Testis (tissue), 5 donors: ENCODE measurements at places on chromosomes 12 and 14. TPM values are rescaled to one million over a fixed set of nuclear protein-coding genes. Genes with fewer than 3 reads are reported as not detected.

The FBLN5 gene
- 110 TPM for total RNA-seq

The HOXC4 gene
- total RNA-seq, result 3.1 TPM

The PAPLN gene
- 24.5 TPM for total RNA-seq

The ITFG2 gene
- total RNA-seq, result 54.1 TPM

The BRAP gene
- 71.4 TPM for total RNA-seq

The RNASE1 gene
- 2,192 TPM for total RNA-seq

The LGR5 gene
- total RNA-seq, result 0.39 TPM

The RERGL gene
- 0.50 TPM for total RNA-seq

The ADAM20 gene
- total RNA-seq, result 4.0 TPM

The DDX24 gene
- total RNA-seq, result 485 TPM

The TCL1B gene
- 5.6 TPM for total RNA-seq

DNA sequence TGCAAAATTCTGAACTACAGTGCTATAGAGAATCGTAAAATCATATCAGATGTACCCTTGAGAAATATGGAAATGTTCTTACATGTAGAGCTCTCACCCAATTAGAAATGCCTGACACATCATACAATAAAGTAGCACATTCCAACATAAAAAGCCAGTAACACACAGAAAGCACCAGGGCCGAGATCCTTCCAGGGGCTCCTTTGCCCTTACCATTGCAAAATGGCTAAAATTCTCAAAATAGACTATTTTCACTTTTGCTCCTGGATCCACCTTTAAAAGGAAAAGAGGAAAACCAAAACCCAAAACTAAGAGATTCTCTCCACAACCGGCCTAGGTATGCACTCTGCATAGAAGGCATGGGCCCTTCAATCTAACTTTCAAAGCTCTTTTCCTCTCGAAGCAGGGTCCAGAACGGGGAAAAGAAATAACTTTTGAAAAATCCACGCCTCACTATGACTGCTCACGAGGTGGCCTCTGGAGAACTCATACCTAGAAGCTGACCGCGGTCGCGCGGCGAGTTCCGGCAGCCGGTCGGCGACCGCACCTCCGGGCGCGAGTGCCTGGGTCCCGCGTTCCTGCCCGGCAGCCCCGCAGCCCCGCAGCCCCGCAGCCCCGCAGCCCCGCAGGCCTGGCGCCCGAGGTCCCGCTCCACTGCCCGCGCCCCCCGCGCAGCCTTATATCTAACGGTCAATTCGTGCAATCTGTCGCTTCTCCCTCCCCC is 2.7 kb downstream of the OTX2 start:
- H3K27ac ChIP-seq, result no peak overlapping the region
- peaks cover 4% of the 10 kb centered on the region for H3K4me1 ChIP-seq
- H3K36me3 ChIP-seq, result no peaks in the 10 kb centered on the region
- no peak overlapping the region for H3K4me3 ChIP-seq
- DNase-seq, result no peak
- no peaks in the 10 kb centered on the region for H3K27me3 ChIP-seq

GRCh38 chr12:124740691-124741137 is 123.0 kb downstream of the SCARB1 start:
- no peaks in the 10 kb centered on the region for H3K27me3 ChIP-seq
- H3K4me1 ChIP-seq, result peaks cover 35% of the 10 kb centered on the region

GRCh38 chr14:42944284-42944683 is 1337.6 kb downstream of the LRFN5 start:
- no peaks in the 10 kb centered on the region for H3K27me3 ChIP-seq
- H3K4me3 ChIP-seq, result no peak overlapping the region
- H3K4me1 ChIP-seq, result no peaks in the 10 kb centered on the region
- no peaks in the 10 kb centered on the region for H3K36me3 ChIP-seq
- DNase-seq, result no peak

GRCh38 chr12:70609739-70610491 is 27.3 kb downstream of the PTPRB start:
- no peaks in the 10 kb centered on the region for H3K27me3 ChIP-seq
- DNase-seq, result peak; percentile 17
- no peak overlapping the region for H3K27ac ChIP-seq
- no peaks in the 10 kb centered on the region for H3K4me1 ChIP-seq

DNA sequence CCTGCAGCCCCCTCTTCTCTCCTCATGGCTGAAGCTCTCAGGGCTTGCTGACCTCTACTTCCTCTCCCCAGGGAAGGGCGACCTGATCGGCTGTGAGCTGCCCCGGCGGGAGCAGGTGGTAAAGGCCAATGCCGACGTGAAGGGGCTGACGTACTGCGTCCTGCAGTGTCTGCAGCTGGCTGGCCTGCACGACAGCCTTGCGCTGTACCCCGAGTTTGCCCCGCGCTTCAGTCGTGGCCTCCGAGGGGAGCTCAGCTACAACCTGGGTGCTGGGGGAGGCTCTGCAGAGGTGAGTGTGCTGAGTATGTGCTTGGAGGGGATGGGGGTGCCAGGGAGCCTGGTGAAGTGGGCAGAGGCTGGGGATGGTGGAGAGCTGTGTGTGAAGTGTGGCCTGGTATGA is 13.7 kb downstream of the MCRS1 start:
- H3K36me3 ChIP-seq, result no peaks in the 10 kb centered on the region
- H3K4me1 ChIP-seq, result no peaks in the 10 kb centered on the region
- H3K27me3 ChIP-seq, result no peaks in the 10 kb centered on the region
- DNase-seq, result no peak
- no peak overlapping the region for H3K27ac ChIP-seq

- no peaks in the 10 kb centered on the region for H3K36me3 ChIP-seq
- no peak for DNase-seq
- H3K27me3 ChIP-seq, result no peaks in the 10 kb centered on the region
- no peak overlapping the region for H3K27ac ChIP-seq
- H3K4me1 ChIP-seq, result no peaks in the 10 kb centered on the region
Observed at GRCh38 chr12:129841251-129841650, 62.6 kb downstream of the TMEM132D start.

- H3K4me3 ChIP-seq, result no peak overlapping the region
- H3K36me3 ChIP-seq, result no peaks in the 10 kb centered on the region
- peaks cover 17% of the 10 kb centered on the region for H3K4me1 ChIP-seq
- no peaks in the 10 kb centered on the region for H3K27me3 ChIP-seq
- no peak overlapping the region for H3K27ac ChIP-seq
Observed at GRCh38 chr12:3222306-3222705, 145.1 kb downstream of the TSPAN9 start.

GRCh38 chr12:52829986-52830770 is 3.9 kb downstream of the KRT79 start:
- no peaks in the 10 kb centered on the region for H3K27me3 ChIP-seq
- H3K4me1 ChIP-seq, result no peaks in the 10 kb centered on the region
- no peak overlapping the region for H3K4me3 ChIP-seq
- no peak for DNase-seq
- no peaks in the 10 kb centered on the region for H3K36me3 ChIP-seq

- H3K27me3 ChIP-seq, result no peaks in the 10 kb centered on the region
- no peak for DNase-seq
- peak within 1 kb of the TSS; percentile 18 for H3K4me3 ChIP-seq
- H3K27ac ChIP-seq, result no peak within 1 kb of the TSS
- H3K36me3 ChIP-seq, result no peaks in the 10 kb centered on the region
- H3K4me1 ChIP-seq, result peaks cover 6% of the 10 kb centered on the region
Observed at GRCh38 chr12:111034083-111034885, 113.9 kb upstream of the MYL2 start.

DNA sequence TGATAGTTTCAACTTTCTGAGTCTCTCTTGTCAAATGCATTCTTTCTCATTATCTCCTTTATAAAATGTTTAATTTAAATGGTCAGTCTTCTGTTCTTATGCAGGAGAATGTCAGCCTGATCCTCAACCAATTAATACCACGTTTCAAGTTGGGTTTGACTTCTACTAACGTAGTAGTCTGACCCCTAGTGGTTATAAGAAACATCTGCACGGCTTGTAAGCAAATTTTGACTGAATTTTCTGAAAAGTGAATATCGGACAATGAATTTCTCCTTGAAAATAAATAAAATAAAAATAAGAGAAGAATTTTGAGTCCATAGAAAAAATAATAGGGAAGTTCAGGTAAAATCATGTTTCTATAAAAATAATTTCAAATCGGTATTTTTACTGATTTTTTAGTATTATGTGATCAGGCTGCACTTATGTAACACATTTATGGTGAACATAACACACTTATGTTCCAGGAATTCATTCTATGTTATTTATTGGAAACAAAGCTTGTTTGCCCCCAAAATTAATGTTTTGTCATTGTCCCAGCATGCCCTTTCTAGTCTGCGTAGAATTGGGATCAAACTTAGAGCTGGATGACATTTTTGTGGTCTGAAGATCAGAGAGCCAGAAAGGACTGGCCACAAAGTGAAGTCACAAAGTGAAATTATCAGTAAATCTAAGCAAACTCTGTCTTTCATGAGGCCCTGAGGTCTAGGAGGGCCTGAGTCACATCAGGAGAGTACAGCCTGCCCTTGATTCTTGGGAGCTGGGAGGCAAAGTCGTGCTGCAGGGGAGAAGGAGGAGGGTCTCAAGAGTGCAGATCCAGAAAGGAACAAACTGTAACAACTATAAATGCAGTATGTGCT is 101.2 kb upstream of the STXBP6 start:
- peaks cover 3% of the 10 kb centered on the region for H3K4me1 ChIP-seq
- no peak overlapping the region for H3K4me3 ChIP-seq
- H3K27ac ChIP-seq, result no peak overlapping the region
- no peak for DNase-seq
- H3K36me3 ChIP-seq, result no peaks in the 10 kb centered on the region
- H3K27me3 ChIP-seq, result no peaks in the 10 kb centered on the region

GRCh38 chr12:66884091-66884490 is 205.2 kb upstream of the GRIP1 start:
- H3K4me3 ChIP-seq, result no peak overlapping the region
- DNase-seq, result no peak
- H3K27ac ChIP-seq, result no peak overlapping the region

DNA sequence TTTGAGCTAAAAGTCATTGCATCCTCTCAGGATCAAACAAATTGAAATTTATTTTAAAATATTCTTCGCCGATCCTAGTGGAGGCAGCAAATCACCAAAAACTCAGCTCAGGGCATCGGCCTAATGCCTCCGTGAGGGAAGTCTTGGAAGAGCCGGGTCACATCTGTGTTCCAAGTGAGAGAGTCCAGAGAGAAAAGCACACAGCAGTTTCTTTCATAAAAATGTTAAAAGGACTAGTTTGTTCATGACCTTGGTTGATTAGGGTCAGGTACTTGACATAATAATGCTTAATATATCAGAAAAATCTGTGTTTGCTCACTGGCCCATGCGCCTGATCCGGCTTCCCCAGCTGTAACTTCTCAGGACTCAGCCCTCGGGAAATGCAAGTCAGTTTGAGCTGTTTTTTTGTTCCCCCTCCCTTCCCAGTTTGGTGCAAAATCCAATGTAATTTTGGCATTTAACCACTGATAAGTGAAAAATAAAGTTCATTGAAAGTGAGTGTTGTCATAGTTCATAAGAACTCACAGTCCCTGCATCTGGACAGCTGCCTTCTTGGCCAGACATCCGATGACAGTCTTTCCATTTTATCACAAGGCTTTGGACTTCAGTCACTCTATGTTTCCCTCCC is 161.7 kb downstream of the CAND1 start:
- peak overlapping the region; percentile 44 for H3K27ac ChIP-seq
- no peak overlapping the region for H3K4me3 ChIP-seq
- H3K4me1 ChIP-seq, result peaks cover 3% of the 10 kb centered on the region

DNA sequence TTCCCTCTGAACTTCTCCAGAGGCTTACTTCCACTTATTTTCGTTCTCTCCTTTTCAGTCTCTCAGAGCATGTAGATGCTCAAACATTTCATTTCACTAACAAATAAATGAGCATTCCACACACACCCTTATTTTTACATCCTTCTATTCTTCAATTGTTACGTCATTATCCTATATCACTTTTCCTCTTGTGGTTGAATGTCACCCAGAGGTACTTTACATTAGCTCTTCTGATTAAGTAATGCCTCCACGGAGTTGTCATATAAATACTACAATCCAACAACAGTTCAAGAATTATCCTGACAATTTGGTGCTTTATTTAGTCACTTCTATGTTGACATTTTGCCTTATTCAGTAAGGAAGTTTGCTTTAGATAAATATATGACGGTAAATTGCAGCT is 18.4 kb downstream of the FAR2 start:
- H3K27me3 ChIP-seq, result no peaks in the 10 kb centered on the region
- no peaks in the 10 kb centered on the region for H3K4me1 ChIP-seq
- DNase-seq, result no peak
- no peak overlapping the region for H3K27ac ChIP-seq

GRCh38 chr12:107344035-107344808 is 250.9 kb upstream of the CRY1 start:
- no peaks in the 10 kb centered on the region for H3K27me3 ChIP-seq
- no peaks in the 10 kb centered on the region for H3K36me3 ChIP-seq
- H3K4me3 ChIP-seq, result no peak overlapping the region
- H3K4me1 ChIP-seq, result peaks cover 4% of the 10 kb centered on the region

- H3K36me3 ChIP-seq, result no peaks in the 10 kb centered on the region
- no peaks in the 10 kb centered on the region for H3K4me1 ChIP-seq
- no peaks in the 10 kb centered on the region for H3K27me3 ChIP-seq
- H3K27ac ChIP-seq, result no peak overlapping the region
- no peak for DNase-seq
Observed at GRCh38 chr12:83140135-83140534, 453.4 kb downstream of the TMTC2 start.

DNA sequence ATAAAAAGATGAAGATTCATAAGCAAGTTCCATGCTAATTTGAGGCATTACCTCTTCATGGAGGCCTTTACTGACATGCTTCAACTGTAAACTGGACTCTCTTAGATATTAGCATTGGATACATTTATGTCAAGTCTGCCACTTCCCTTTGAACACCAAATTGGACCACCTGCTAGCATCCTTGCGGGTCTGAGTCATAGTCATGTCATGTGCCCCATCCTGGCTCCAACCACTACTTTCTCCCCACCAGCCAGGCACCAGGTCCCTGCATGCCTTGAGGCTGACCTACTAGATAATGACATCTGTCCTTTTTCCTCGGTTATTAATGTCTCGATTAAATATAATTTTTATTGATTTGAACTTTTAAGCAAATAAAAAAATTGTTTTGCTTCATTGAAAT is 32.9 kb upstream of the EEA1 start:
- H3K36me3 ChIP-seq, result no peaks in the 10 kb centered on the region
- H3K27me3 ChIP-seq, result no peaks in the 10 kb centered on the region
- no peaks in the 10 kb centered on the region for H3K4me1 ChIP-seq
- no peak overlapping the region for H3K4me3 ChIP-seq
- DNase-seq, result no peak

DNA sequence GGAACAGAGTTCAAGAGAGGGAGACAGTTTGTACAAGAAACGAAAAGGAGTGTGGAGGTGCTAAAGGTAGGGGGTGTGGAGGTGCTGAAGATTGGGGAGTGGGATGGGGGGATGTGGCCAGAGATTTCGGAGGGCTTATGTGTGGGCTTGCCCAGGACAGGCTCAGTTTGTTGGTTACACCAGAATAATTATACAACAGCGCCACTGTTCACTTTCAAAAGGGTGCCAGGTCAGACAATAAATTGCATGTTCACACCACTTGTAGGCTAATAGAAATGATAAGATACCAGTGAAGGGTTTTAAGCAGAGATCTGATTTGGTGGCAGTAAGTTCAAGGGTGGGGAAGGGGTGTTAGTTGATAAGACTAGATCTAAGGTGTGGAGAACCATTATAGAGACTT is 75.3 kb downstream of the PRKCH start:
- H3K4me1 ChIP-seq, result no peaks in the 10 kb centered on the region
- H3K27me3 ChIP-seq, result no peaks in the 10 kb centered on the region
- no peaks in the 10 kb centered on the region for H3K36me3 ChIP-seq
- DNase-seq, result no peak
